Stimulated activated CD4-positive, alpha-beta T cell treated with anti-CD3 and anti-CD28 coated beads, Interleukin-1b, Interleukin-23, amount 100 ng/mL, for 48 hours (primary cell): ENCODE measurements at places on chromosomes 5 and 9.

DNA sequence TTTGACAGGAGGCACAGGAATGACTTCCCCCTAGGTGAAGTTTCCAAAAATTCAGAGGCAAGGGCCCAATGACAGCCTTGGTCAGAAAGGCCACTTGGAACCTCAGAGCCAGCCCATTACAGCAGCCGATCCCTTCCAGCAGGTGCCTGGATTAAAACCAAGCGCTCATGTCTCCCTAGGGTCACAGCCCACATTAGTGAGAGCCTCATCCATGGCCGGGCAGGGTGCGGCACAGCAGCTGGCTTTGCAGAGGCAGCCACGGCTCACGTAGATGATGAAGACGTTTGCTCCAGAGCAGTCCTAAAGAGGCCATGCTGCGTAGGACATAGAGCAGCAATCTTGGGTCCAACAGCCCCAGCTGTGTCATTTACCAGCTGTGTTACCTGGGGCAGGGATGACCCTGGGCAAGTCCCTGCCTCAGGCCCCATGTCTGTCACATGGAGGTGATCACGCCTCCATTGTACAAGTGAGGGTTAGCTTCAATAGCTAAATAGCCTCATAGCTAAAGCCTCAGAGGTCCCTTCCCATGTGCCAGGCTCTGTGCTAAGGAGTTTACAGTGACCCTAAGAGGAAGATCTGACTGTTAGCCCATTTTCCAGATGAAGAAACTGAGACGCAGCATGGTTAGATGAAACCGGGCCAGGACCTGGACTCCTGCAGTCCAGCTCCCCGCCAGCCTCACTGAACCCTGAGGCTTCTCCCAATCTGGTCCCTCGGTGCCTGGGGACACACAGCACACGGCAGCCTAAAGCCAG, 39.2 kb downstream of the NEK6 start:
- DNase-seq, result no peak

DNA sequence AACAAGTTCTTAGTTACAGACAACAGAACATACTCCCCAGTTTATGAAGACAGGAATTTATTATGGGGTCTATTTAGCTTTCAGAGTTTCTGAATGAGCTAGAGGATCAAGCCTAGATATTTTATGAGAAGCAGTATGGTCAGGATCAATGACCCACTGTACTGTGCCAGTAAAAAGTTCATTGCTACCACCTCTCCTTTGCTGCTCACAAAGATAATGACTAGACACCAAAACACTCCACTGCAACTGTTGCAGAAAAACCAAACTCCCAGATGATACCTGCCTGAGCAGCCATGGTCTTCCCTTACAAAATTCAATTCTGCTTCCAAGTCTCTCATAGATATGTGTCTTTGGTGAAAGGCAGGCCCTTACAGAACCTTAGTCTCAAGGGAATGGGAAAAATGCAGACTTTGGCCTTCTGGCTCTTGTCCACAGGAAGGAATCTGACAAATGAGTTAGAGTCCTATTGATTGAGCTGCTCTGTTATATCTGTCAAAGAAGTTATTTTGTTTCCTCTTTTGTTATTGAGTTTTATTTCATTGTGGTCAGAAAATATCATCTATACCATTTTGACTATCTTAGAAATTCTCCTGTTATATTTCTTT, 74.7 kb upstream of the RASGRF2 start:
- no peak for DNase-seq

DNA sequence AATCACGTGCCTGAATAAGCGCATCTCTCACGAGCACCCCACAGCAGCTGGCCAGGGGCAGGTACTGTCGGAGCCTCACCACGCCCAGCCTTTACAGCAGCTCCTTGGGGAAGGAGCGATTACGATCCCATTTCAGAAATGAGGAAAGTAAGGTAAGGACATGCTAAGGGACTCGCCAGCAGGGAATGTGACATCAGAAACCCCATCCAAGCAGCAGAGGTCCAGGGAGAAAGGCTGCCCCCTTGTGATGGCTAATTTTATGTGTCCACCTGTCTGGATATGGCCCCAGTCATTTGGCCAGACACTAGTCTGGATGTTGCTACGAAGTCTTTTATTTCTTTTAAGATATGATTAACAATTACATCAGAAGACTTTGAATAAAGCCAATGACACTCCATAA, 77.3 kb downstream of the UBE2QL1 start:
- DNase-seq, result no peak

GRCh38 chr9:23538461-23539003, 287.5 kb downstream of the ELAVL2 start:
- DNase-seq, result no peak

- DNase-seq, result no peak
Measured at GRCh38 chr9:135693771-135694170, 5.5 kb downstream of the SOHLH1 start.

DNA sequence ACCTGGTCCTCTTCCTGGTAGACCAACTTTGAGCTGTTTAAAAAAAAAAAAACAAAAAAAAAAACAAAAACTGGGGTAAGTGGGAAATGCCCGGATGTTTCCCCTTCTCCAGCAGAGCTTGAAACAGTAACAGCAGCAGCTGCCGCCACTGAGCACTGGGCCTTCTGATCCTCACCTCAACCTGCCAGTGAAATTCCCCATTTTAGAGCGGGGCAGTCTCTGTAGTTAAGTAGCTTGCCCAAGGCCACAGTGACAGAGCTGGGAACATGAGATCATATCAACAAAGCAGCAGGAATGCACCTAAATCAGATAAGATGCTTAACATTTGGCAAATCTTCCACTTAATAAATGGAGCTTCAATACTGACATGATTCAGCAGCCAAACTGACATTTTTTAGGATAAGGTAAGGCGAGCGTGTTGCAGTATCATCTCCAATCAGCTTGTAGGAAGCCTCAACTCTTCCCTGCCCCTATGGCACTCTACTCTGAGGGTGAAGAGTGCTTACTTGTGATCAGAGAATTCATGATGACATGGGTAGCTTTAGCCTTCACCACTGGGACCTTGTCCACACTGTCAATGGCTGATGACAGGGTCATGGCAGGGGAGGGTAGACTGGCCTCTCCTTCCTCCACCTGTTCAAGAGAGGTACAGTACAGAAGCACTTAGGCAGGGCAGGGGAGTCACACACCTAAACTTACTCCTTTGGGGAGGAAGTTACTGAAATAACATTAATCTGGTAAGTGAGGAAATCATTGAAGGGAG, 9.3 kb downstream of the KIAA1191 start:
- DNase-seq, result no peak

DNA sequence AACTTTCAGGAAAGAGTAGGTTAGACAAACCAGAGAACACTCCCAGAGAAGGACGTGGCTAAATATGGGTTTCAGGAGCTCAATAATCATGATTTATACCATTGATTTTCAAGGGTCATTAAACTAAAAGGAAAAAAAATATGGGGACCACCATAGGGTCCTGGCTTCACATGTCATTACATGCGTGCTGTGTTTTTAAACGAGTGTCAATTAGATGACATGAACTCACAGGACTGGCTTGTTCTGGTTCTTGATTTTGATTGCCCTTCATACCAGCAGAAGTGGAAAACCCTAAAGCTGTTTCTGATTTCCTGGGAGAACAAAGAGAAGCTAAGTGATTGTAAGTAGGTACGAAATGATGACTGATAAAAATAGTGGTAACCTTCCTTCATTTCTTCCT, 5.8 kb downstream of the ACOT12 start:
- no peak for DNase-seq

GRCh38 chr5:168656633-168657032, 77.5 kb upstream of the PANK3 start:
- DNase-seq, result no peak

- DNase-seq, result no peak
Measured at GRCh38 chr5:144295284-144295683, 124.6 kb downstream of the KCTD16 start.

DNA sequence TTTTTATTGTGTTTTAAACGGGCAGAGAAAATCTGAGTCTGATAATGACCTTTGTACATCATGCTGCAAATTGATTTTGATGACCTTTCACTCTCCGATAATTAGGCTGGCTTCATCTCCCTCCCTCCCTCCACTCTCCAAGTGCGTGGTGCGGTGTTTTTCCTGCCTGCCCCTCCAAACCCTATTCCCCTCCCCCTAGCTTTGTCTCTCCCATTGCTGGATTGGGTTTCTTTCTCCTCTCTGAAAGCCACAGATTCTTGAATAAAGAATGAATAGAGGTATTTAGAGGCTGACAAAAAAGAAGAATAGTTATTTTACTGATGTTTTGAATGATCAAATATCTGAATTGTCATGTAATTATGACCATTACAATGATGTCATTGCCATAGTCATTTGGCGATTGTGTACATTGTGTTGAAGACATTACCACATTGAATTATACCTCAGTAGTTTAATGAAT, 571.1 kb upstream of the ZNF608 start:
- DNase-seq, result no peak

DNA sequence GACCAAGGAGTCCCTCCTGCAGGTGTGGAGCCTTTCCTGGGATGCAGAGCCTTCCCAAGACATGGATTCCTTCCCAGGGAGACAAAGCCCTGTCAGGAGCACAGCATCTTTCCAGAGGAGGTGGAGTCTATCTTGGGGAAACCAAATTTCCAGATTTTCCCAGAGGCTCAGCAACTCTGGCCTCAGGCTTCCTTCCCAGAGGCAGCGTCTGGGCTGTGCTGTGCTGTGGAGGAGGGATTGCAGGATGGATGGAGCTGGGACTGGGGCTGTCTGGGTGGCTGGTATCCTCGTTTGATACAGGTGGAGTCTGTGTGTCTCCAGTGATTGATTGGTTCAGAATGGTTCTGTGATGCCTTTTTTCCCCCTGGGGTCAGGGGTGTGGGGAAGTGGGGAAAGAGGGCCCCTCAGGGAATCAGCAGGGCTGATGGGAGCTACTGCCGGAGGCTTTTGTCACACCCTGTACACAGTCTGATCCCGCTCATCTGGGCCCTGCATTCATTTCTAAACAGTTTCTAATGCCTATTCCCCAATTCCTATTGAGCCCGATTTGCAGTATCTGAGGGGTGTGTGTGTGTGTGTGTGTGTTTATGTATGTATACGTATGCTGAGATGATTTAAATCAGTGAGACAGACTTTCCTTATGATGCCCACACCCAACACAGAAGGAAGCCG, 16.0 kb downstream of the OR13J1 start:
- no peak for DNase-seq

DNA sequence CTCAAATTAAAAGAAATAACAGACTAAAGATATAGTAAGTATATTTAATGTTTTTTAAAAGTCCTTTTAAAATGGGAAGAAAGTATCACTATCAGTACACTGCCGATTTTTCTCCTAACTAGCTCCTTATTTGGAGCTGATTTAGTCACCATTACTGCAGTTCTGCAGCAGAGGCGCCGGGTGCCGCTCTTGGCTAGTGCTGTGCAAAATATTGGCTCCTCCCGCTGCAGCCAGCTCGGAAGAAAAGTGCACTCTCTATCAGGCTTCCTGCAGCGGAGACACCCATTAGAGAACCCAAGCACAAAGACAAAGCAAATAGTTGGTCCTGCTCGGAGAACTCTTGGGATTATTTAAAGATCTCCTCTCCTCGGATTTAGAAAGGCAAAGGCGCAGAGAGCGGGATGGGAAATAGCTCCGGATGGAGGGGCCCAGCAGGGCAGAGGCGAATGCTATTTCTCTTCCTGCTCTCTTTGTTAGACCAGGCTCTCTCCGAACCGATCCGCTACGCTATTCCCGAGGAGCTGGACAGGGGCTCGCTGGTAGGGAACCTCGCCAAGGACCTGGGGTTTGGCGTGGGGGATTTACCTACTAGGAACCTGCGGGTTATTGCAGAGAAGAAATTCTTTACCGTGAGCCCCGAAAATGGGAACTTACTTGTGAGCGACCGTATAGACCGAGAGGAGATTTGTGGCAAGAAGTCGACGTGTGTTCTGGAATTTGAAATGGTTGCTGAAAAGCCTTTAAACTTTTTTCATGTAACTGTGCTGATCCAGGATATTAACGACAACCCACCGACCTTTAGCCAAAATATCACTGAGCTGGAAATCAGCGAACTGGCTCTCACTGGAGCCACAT, at the start of gene PCDHGB3:
PCDHGB3 (plus strand) TSS at position 249 of the 855 bp plus-strand sequence; CDS start at position 402, 153 bp downstream.
- DNase-seq, result peak; percentile 25

DNA sequence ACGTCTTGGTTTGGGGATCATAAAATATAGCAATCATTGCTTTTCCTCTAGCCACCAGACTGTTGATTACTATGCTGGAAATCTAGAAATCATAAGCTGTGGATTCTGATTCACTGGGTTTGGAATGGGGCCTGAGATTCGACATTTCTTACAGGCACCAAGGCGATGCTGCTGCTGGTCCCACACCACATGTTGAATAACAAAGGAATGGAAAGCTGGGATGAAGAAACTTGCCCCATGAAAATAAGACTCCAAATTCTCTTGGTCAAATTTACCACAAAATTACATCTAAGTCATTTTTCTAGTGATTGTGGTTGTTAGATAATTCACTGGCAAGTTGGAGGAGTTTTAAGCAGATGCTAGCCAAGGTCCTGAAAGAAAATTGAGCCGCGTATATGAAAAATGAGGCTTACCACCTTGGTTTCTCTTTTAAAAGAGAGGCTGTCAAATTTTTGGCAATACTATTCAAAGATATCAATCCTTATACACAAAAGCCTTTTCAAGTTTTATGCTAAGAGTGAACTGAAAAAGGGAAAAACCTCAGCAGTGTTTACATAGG, 23.0 kb upstream of the MEIKIN start:
- DNase-seq, result no peak

- DNase-seq, result no peak
Measured at GRCh38 chr5:116273448-116274242, 188.8 kb downstream of the COMMD10 start.

- DNase-seq, result no peak
Measured at GRCh38 chr5:145176041-145176440, 659.1 kb downstream of the PRELID2 start.

DNA sequence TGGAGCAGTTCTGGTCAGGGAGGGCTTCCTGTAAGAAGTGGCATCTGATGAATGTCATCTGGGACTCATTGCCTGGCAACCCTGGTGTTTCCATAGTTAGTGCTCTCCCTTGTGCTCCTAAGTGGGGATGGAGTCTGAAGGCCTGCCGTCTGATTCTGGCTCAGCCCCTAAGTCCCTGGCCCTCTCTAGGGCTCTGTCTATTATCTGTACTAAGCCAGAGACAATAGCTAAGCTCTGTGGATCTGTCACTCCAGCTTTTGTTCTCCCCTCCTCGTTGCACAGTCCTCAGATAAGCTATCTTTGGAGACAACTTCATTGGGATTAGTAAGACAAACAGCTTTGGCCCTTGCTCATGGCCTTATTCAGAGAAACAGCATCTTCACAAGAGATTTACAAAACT, 30.6 kb upstream of the TTC1 start:
- DNase-seq, result no peak

DNA sequence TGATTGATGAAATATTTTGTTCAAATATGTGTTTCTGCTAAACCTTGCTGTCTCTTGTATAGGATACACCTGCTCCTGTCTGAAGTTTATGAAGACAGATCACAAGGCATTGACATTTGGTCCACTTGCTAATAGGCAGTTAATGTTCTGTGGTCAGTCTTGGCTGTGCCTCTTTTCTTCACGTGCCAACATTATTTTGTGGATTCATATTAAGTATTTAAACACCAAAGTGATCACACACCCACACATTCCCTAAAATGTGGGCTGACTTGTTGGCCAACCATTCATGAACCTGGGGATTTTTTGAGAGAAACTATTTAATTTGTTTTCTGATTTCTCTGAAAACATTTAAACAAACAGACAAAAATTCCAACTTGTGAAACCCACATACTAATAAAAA, 33.7 kb downstream of the ZNF462 start:
- no peak for DNase-seq
